ENCODE measurements at places on chromosomes 3 and 15.

DNA sequence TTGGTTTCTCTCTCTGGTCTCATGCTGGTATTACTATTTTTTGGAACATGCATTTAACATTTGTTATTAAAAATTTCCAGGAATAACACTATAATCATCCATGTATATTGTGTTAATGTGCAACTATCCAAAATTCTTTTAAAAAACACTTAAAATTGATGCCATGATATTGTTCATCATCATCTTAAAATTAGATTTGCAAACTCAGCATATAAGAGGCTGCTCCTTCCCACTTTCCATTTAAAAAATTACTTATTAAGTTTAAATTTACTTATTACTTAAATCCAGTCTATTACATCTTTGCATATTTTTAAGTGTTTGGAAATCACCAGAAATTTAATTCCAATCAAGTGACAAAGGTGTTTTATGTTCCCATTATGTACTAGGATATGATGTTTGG, 5.8 kb upstream of the ABHD17C start:
- DNase-seq: no peak

GRCh38 chr3:148513096-148513543, 184.6 kb upstream of the AGTR1 start:
- DNase-seq: no peak

- no peak for DNase-seq
These were observed 866.1 kb downstream of the NSUN3 start for GRCh38 chr3:94928921-94929320.

DNA sequence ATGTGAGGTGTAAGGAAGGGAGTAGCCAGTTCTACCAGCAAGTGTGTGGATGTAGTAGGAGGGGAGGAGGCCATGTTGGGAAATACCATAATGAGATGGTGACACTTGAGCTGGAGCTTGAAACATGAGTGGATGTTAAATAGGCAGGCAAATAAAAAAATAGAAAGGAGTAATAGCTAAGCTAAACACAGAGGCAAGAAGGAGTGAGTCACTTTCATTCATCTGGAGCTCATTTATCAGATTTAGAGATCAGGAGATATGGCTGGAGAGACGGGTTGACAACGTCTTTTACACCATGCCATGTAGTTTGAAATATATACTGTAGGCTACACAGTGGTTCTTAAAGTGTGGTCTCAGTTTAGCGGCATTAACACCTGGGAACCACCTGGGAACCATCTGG, 390.5 kb downstream of the DIPK2A start:
- no peak for DNase-seq

- DNase-seq: no peak
These were observed 234.1 kb downstream of the RORA start for GRCh38 chr15:60994963-60995475.

DNA sequence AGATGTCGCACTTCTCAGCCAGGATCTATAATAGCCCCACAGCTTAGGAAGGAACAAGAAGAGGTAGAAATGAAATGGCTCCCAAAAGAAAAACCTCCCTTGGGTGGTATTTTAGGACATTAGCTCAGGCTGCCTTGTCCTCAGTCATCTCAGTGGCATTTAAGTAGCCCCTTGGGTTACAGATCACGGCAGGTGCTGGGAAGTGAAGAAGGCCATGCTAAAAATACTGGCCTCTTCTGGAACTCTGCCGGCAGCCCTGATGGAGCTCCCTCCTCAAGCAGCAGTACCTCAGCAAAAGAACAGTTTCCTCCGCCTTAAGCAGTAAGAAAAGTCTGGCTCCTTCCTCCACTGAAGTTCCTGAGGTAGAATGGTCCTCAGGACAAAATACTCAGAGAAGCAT, 7.3 kb upstream of the TPM1 start:
- no peak for DNase-seq

DNA sequence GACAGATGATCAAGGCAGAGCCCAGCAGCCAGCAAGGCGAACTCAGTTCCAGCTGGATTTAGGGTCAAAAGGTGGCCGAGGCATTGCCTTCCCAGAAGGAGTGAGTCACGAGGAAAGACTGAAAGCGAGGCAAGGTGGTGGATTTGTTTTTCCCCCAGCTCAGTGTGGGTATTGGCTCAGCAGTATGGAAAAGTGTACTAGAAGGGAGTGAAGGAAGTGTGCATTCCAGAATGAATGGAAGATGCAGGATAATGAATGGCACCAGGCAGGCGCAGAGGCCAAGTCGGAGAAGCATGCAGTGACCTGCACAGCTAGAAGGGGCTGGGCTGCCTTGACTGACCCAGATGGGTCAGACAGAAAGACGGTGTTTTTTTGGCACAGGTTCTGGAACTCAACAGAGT, 46.3 kb downstream of the FOXP1 start:
- DNase-seq: no peak

- DNase-seq: peak; percentile 60
These were observed 1.4 kb downstream of the MBNL1 start for GRCh38 chr3:152269831-152270734.

DNA sequence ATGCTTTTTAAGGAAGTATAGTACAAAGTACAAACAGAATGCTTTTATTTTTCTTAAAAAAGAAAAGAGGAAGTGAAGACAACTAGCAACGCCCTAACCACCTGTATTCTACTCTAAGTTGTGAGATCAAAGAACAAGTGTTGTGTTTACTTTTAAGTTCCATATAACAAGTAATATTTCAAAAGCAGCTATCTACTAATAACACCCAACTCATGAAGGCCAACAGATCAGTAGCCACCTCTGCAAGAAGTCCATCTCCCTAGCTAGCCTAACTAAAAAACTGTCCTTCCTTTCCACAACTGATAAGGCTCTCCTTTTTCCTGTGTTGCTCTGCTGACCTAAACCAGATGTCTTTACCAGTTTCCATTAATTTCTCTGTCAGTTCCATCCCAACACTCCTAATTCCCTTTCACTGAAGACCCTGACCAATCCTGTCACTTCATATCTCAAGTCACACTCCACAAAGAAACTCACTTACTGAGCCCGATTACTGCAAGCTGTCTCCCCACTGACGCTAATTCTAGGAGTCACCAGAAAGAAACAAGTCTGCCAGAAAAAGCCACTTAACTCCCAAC, 26.9 kb downstream of the PHC3 start:
- no peak for DNase-seq

- no peak for DNase-seq
These were observed at the start of gene TMEM40 for GRCh38 chr3:12759097-12759679. Gene TMEM40 (minus strand): TSS chr3:12759259. CDS start chr3:12749832, 9,427 bp downstream.

DNA sequence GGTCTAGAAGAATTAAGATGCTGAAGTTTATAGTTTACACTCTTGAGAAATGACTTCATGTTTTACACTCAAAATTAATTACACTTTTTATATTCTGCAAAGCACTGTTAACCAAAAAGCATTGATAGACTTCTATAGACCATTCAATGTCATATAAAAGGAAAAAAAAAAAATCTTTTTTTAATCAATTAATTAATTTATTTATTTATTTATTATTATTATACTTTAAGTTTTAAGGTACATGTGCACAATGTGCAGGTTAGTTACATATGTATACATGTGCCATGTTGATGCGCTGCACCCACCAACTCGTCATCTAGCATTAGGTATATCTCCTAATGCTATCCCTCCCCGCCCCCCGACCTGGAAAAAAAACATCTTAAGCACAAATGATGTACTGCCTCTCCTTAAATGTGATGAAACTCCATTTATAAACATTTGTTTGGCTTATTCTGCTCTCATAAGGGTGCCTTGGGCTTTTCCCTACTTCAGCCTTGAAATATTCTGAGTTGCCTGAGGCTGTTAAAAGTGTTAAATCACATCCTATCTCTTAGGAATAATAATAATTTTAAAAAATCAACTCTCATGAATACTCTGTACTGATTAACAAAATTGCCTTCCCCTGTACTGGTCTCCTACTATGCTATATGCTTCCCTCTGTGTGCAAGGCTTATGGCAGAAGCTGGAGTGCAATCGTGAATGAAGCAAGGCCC, 466.9 kb downstream of the SOX2 start:
- no peak for DNase-seq

DNA sequence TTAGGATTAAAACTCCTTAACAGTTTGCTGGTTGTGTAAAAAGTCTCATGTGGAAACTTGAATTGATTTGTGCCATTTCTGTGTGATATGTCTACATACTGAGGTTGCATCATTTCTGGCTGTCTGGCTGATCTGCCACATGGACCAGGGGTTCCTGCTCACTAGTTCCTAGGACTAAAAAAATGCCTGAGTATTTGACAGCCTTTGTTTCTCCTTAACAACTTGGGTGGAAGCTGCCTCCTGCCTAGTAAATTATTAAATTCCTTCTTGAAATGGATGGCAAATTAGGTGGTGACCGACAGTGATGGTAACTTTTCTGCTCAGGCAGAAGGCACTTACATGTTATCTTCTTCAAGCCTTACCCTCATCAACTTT, 226.9 kb upstream of the MRPL3 start:
- no peak for DNase-seq

GRCh38 chr3:190326361-190326760, 4.1 kb upstream of the CLDN1 start:
- DNase-seq: no peak

- DNase-seq: no peak
These were observed 89.3 kb upstream of the BHLHE40 start for GRCh38 chr3:4889896-4890295.

DNA sequence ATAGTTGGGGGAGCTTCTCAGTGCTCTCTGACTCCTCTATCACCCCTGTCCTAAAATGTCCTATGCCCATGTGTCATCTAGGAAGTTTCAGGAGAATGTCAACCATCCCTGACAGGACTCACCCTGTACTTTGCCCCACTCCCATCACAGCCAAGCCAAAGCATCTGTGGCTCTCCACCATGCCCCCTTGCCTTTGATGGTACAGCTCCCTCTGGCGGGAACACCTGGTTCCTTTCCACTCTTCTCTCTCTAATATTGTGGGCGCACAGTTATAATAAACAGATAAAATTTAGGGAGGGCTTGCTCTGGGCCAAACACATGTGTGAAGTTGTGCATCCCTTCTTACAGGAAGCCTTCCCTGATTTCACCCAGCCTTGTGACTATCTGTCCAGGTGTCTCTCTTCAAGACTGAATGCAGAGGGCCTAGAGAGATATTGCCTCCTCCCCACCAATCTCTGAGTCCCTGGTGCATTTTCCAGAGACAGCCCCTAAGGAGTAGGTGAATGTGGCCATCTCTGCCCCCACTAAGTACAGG, 62.8 kb downstream of the ISG20 start:
- peak; percentile 52 for DNase-seq

DNA sequence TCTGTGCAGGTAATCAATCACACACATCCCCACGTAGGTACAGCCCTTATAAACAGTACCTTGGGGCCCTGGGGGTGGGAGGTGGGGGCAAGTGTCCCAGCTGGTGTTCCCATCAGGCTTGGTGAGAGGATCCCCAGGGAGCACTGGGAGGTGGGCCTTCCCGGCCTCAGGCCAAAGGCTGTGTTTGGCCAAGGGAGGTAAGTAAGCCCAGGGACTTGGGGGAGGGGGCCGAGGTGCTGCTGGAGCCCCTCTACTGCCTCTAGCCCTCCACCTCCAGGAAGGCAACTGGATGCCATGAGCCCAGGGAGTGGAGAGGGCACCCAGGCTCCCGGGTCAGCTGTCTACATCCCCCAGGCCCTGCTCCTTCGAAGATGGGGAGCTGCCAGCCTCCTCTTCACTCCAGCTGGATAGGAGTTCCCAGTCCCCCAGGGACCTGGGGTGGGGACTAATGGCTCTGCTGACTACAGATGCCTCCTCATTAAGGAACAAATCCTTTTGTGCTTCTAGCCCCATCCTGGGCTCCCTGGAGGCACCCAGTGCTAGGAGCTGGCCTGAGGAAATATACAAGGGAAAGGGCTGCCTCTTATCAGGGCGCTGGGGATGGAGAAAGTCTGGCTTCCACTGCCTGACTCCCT, 33.1 kb downstream of the RNU5B-1 start:
- no peak for DNase-seq

GRCh38 chr3:183698756-183699155, 1.2 kb downstream of the YEATS2 start:
- DNase-seq: no peak

DNA sequence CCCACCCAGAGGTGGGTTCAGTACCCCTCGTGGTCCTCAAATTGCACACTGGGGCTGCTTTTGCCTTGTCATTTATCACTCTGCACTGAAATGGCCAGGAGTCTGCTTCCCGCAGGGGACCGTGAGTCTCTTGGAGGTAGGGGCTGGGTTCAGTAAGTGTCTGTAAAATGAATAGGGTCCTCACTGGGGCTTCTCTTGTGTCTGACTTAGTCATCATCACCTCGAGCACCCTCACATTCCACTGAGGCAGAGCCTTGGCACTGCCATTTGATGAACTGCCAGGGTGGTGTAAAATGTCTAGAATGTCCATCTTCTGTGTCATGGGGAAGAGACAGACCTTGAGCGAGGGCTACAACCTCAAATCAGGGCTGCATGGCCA, 61.0 kb upstream of the RYK start:
- no peak for DNase-seq

GRCh38 chr3:160447544-160447943, 2.0 kb downstream of the TRIM59 start:
- no peak for DNase-seq

- no peak for DNase-seq
These were observed 24.2 kb downstream of the STARD5 start for GRCh38 chr15:81299630-81300273.

Data from liver (tissue), 10 donors.